ENCODE measurements at places on chromosomes 3 and 15.

GRCh38 chr3:52310861-52311575 is 5.1 kb upstream of the DNAH1 start:
- DNase-seq = no peak

- no peak for DNase-seq
Measured at GRCh38 chr3:118636841-118637240, 397.8 kb downstream of the IGSF11 start.

GRCh38 chr15:37372064-37372463 is 271.7 kb upstream of the MEIS2 start:
- DNase-seq = no peak

DNA sequence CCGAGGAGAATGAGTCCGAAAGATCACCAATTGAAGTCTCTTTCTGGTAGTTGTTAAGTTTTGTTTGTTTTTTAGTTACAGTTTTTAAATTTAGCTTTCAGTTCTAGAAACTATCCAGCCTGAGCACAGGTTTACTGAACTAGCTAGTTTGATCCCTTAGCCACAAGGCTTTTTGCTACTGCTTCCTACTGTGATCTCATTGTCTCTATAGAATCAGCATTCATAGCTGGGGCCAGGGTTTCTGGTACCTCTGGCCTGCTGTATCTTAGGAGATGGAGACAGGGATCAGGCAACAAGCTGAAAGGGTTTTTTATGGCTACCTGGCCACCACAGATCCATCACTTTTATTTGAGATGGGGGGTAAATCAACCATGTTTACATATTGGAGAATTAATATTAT is 37.0 kb downstream of the GOLM2 start:
- DNase-seq = no peak

- no peak for DNase-seq
Measured at GRCh38 chr15:28075573-28075972, 23.5 kb downstream of the OCA2 start.

DNA sequence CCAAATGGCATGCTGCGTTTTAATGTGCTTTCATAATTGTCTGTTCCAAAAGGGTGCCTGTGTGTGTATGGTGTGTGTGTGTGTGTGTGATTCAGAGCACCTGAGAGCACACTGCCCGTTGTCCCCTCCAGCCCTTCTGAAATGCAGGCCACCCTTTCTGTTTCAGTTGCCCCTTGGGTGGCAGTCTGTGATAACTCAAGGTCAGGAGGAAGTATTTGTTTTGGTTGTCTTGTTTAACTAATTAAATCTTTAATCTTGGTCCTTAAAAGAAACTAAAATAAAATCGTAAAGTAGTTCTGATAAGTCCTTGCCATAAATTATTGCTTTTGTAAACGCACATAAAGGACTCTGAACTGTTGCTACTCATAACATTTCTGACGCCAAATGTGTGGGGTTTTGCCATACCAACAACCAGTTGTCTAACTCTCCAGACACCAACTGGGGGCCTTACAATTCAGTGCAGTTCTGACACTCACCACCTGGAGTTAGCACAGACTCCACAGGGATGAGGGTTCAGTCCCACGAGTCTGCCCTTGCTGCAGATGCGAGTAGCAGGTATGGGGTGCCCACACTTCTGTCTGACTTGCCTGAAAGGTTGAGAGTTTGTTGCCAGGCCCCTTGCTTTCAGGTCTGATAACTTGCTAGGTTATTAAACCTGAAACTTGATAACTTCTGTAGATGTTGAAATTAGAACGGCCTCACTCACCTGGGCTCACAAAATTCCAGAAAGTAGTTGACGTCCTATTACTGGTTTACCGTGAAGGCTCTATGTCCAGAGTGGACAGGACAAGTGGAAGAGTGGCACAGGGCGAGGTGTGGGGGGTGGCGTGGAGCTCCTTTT is 157.3 kb downstream of the IGF1R start:
- no peak for DNase-seq

DNA sequence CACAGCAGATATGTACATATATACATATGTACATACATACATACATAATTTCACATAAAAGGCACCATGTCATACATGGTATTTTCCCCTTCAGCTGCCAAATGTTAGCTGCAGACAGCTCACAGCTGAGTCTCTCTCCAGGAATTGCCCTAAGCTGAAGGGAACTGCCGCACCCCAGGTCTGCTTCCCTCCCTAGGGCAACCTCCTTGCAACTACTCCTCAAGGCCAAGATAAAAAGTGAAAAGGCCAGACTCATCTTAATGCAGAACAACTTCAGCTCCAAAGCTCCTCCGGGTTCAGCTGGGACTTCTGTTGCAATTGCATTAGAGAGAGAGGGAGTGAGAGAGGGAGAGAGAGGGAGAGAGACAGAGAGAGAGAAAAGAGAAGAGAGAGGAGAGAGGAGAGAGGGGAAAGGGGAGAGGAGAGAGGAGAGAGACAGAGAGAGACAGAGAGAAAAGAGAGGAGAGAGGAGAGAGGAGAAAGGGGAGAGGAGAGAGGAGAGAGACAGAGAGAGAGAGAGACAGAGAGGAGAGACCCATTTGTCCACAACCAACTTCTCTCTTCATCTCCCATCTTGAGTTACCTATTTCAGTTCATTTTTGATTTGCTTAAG is 143.4 kb upstream of the HES1 start:
- DNase-seq = no peak

GRCh38 chr3:74435631-74436030 is 178.8 kb downstream of the CNTN3 start:
- no peak for DNase-seq

DNA sequence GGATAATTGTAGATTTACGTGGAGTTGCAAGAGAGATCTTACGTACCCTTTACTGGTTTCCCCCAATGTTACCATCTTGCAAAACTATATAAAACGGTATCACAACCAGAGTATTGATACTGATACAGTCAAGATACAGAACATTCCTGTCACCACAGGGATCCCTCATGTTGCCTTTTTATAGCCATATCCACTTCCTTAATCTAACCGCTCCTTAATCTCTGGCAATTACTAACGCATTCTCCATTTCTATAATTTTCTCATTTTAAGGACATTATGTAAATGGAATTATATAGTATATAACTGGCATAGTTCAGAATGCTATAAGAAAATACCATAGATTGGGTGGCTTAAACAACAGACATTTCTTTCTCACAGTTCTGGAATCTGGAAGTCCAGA is 61.1 kb downstream of the SEC22A start:
- no peak for DNase-seq

DNA sequence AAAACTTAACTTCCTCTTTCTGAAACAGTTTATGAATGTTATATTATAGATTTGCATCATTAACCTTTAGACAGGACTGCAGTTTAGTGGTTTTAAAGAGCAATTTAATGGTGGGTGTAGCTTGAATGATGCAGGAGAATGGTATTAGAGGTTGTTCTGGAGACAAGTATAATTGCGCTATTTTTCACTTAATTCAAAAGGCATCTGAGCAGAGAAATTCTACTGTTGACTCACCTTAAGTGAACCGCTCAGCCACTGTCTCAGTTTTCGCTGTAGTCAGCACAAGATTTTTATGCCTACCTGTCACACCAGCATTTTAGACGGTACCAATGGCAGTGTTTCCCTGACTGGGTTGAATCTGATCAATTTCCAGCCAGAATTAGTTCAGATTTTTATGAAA is 348.8 kb upstream of the DCBLD2 start:
- no peak for DNase-seq

DNA sequence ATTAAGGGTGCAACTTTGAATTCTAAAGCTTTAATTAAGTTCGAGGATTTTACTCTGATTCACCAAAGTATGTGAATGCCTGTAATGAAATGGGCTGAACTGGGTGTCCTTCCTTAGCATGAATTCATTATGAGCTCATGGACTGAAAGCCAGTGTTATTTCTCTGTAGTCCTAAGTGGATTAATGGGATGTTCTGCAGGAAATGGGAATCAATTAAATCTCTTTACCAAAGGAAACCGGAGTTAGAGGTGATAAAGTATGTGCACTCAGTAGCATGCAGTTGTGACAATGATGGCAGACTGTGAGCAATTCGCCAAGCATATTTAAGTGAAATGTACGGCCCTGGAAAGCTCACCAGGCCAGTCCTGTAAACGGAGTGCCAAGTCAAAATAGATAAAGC is 138.7 kb downstream of the CHL1 start:
- DNase-seq = no peak

DNA sequence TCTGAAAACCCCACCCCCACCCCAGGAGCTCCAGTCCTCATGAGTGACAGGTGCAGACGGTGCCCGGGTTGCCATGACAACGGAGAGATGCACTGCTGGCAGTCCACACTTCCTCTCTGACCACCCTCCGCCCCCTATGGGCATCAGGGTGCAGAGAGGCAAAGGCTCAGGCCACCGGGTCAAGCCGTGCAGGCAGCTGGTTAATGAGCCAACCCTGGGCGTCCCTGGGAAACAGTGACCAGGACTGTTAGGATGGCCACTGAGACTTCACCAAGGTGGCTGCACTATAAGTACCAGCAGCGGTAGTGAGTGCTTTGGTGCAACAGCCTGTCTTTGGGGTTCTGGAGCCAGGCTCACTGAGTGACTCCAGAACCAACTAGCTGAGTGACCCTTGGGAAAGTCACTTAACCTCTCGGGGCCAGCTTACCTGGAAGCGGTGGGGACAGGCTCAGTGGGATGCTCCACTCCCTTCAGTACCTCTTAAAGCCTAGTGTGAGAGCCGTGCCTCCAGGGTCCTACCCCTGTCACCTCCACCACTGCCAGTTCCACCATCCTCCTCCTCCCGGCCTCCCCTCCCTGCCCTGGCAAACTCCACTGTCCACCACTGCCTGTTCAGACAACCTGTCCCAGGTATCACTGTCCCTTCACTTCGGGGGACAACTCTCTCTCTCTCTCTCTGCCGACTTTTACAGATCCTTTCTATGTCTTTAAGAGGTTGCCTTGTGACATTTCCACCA is 121.0 kb upstream of the PRR20G start:
- DNase-seq = peak; percentile 14

GRCh38 chr3:105427332-105427731 is 60.6 kb downstream of the ALCAM start:
- no peak for DNase-seq

- no peak for DNase-seq
Measured at GRCh38 chr3:178022599-178022998, 513.6 kb upstream of the KCNMB2 start.

- no peak for DNase-seq
Measured at GRCh38 chr3:123618076-123618708, 33.3 kb upstream of the HACD2 start.

DNA sequence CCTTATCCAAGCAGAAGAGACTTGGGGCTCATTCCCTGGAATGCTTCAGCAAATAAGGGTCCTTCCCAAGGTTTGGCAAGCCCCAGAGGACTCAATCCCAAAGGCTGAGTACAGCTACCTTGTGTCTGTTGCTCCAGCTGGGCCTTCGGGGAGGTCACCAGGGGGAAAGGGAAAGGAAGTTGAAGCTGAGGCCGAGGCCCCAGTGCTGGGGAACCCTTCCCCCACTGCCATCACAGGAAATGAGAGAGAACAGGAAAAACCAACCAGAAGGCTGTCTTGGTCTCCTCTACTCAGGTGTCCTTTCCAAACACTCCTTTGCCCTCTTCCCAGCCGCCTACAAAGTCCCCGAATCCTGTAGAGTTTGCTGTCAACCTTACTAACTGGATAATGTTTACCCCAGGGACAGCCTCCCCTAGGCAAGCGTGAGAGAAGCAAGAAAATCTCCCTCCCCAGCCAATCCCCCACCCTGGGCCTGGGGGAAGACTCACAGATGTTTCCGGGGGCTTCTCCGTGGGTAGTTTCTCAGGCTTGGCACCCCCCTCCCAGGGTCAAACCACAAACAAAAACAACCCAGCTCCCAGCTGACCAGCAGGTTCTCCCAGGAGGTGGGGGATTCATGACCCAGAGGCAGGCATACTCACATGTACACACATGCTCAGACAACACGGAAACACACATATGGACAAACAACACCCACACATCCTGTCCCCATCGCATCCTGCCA is 5.5 kb downstream of the CSRNP1 start:
- peak; percentile 51 for DNase-seq

DNA sequence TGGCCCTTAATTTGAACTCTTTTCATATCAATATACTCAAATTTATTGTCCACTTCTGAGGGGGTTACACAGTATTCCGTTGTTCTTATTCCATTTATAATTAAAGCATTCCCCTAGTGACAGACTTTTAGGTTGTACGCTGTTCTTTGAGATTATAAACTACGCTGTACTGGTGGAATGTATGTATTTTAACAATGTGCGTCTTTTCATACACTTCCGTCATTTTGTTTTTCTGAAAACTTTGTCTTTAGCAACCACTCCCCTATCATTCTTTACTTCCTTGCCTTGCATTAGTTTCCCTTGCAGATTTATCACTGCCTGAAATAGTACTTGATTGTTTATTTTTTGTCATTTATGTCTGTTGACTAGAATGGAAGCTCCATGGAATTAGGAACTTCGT is 137.0 kb downstream of the THRB start:
- no peak for DNase-seq

DNA sequence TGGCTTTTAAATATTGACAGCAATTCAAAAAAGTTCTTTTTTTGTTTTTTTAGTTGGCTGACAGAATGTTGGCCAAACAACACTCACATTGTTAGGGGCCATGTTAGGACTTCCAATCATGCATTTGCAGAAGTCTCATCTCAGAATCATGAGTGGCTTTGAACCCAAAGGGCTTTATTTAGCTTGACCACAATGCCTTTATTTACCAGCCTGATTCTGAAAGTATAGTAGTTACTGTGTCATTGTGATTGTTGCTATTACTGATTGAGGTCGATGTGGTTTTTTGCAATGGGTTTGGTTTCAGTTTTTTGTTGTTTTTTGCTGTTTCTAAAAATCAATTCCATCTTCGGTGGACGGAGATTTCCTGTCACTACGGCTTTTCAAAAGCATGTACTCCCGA is 7.2 kb downstream of the GLDN start:
- DNase-seq = no peak

- DNase-seq = no peak
Measured at GRCh38 chr3:71447803-71448202, 135.7 kb downstream of the FOXP1 start.

GRCh38 chr3:9940746-9941145 is 7.1 kb downstream of the CRELD1 start:
- no peak for DNase-seq

GRCh38 chr3:13461169-13462124 is 18.7 kb upstream of the HDAC11 start:
- DNase-seq = peak; percentile 95

GRCh38 chr3:126013751-126014156 is 44.8 kb downstream of the ROPN1B start:
- no peak for DNase-seq

DNA sequence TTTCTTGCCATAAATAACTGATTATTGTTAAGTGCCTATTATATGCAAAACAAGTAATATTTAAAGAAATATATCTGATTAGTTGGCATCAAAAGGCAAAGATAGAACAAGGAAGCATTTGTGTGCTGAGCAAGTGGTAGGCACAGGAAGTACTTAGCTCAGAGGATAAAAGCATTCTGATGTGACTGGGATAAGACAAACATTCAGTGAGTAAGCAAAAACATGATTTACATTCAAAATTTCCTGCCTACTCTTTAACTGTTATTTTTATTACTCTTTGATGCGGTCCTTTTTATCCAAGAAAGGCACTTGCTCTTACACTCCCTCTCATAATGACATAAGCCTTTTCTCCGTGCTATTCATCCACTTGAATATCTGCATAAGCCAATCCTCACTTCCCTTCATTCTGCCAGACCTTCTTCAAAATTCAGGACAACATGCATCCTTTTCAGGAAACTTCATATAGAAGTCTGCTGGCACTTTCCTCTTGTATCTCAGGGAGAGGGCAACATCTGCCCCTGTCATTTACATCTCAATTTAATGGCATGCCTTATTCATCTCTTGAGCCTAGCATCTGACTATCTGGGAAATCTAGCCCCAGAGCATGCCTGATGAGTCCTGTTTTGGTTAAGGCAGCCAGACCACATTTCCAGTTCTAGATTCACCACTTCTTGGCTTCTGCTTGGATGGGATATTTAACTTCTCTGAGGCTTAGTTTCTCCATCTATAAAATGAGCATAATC is 478.2 kb upstream of the ROBO2 start:
- no peak for DNase-seq
